ENCODE measurements at places on chromosomes 2 and 18.
A peak's percentile ranks its signal among the peaks of the same experiment; 100 is the strongest.

GRCh38 chr18:71114550-71115210 is 825.8 kb downstream of the SOCS6 start:
- no peak for DNase-seq

- DNase-seq: no peak
Observed at GRCh38 chr2:208515099-208515498, 108.5 kb downstream of the PTH2R start.

DNA sequence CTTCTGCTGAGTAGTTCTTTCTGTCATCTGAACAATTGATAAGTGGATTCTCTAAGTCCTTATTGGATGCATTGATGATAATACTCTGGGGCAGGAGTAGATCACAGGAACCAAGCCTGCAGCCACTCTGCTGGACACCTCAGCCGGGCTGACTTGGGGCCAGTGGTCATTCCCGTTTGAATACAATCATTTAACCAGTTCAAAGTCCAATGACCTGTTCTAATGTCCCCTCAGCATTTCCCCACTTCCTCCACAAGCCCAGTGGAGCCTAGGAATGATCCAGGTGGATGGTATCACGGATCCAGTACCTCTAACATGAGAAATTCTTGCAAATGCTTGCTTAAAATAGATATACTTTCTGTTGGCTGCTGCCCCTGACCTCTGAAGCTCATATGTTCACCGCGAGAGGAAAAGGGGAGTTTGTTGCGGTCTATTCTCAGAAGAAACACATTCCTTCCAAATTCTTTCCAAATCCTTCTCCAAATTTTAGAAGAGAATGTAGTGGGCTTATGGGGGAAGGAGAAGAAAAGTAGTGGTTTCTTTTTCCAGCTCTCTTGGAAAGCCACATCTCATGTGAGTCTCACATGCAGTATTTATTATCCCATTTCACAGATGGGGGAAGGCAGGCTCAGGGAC is 170.9 kb downstream of the INHBB start:
- DNase-seq: no peak

- peak; percentile 91 for DNase-seq
Observed at GRCh38 chr2:207143215-207144172, 22.3 kb downstream of the KLF7 start.

DNA sequence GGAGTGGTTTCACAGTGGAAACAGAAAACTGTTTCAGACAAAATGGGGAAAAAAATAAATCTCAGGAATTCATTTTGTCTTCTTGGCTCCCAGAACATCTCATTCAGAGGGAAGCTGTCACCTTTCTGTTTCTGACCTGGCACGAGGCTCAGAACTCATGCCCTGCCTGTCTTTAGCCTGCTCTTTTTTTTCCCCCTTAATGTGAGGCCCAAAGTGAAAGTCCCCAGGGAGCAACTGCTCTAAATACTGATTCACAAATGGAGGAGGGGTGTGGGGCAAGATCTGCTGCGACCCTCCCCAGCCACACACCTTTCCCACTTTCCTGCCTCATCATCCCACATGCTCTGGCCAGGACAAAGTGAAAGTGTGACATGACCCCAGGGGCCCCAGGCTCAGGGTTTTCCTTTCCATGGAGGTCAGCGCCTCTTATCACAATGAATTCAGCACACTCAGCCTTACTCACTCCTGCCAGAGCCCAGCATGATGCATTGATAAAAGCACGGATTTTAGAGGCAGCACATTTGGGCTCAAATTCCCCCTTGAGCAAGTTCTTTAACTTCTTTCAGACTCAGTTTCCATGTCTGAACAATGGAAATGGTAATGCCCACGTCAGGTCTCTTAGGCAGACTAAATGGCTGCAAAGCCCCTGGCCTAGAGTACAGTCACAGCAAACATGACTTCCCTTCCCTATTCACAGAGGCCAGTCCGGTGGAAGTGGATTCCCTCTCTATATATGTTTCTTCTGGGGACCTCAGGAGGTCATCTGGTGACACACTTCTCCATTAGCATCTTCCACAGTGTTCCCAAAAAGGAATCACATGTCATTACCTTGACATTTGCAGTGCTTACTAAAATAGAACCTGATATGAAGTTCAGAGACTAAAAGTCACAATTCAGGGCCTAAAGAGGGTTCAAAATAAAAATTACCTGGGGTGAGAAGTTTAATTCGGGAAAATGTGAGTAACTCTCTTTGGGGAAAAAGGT is 55.3 kb upstream of the TMEM163 start:
- DNase-seq: no peak

- peak; percentile 73 for DNase-seq
Observed at GRCh38 chr2:66872986-66873754, 438.2 kb downstream of the MEIS1 start.

DNA sequence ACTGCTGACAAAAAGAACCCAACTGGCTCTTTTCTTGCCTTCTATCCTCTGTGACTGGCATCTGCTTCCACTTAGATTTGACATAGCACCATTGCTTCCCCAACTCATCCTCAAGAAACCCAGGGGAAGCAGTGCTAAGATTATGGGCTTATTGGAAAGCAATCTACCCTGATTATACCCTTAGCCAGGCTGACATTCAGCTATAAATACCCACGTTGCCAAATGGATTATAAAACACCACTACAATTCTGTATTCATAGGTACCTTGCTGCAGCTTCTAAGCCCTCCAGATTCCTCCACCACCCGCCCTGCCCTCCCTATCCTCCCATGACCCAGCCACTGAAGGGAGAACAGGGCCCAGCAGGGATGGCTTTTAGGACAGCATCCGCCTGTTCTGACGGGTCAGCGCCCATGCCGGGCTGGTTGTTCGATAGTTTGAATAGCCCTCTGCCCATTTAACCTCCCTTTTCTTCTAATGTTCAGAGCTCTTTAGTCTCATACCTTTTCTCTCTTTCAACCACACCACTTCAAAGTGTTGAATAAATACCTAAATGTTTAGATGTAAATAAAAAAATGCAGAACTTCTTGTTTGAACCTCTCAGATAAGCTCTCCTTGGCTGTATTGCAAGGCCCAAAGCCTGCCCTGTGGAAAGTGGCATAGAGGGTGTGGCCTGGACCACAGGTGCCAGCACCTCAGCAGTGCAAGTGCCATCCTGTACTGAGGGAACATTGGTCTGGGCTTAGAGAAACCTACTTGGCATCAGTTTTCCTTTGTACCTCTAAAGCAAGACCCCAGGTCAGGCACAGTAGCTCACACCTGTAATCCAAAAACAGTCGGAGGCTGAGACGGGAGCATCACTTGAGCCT is 86.6 kb upstream of the RGPD5 start:
- peak; percentile 57 for DNase-seq

DNA sequence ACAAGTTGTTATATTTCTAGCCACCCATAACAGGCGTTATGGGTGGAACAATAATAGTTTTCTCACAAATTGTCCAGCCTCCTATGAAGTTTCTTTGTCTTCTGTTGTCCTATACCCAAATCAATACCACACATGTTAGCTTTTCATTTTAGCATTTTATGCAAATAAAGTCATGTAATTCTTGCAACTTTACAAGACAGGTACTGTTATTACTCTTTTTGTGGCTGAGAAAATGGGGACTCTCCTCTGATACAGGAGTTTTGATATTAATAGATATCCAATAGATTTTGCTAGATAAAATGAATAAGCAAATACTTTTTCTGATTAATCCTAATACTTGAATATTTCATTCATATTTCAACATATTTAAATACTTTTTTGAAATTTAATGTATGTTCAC is 151.0 kb downstream of the PMAIP1 start:
- DNase-seq: no peak

DNA sequence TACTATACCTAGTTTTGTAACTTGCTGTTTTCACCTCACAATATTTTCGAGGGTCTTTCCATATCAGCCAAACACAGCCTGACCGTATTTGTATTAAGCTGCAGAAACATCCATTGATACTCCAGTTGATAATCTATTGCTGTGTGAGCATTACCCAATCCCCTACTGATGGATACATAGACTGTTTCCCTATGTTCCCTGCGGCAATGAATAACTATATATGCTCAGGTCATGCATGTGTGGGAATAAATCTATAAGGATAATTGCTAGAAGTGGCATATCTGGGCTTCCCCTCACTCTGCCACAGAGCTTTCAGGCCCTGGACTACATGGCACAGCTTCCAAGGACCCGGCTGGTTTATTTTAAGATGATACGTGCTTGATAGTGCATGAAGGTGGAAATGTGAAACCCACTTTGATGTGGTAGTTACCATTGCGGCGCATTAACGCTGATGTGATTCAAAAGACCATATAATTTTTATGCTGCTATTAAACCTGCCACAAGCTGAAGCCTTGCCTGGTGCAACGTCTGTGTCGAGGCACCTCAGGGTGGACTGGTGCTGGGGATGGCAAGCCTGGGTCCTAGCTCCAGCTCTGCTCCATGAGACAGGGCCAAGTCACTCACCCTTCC is 130.8 kb upstream of the MSH6 start:
- no peak for DNase-seq

DNA sequence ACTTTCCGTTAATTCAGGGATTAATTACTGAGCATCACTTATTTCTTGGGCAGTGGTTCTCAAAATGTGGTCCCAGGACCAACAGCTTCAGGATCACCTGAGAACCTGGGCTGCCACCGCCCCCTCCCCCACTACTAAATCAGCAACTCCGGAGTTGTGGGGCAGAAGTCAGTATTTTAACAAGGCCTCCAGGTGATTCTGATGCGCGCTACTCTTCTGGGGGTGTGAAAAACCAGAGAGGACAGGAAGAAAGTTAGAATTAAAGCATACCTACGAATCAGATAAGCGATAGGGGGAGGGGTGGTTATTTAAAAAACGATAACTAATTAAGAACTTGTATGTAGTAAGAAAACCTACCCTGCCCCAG is 319 bp downstream of the ZSCAN30 start:
- peak; percentile 63 for DNase-seq

GRCh38 chr2:103809941-103810441 is 1043.9 kb upstream of the POU3F3 start:
- no peak for DNase-seq

- DNase-seq: no peak
Observed at GRCh38 chr2:222710736-222711135, 39.3 kb downstream of the MOGAT1 start.

GRCh38 chr2:17851731-17852585 is 26.5 kb upstream of the KCNS3 start:
- peak; percentile 36 for DNase-seq

DNA sequence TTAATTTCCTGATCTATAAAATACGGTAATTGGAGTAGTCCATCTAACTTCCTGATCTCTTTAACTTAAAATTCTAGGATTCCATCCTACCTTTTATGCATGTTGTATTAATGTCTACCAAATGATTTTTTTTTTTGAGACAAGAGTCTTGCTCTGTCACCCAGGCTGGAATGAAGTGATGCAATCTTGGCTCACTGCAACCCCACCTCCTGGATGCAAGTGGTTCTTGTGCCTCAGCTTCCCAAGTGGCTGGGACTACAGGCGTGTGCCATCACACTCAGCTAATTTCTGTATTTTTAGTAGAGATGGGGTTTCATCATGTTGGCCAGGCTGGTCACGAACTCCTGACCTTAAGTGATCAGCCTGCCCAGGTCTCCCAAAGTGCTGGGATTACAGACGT is 47.8 kb downstream of the CFAP36 start:
- no peak for DNase-seq

- no peak for DNase-seq
Observed at GRCh38 chr2:236354973-236355595, 90.9 kb upstream of the ASB18 start.

- DNase-seq: no peak
Observed at GRCh38 chr2:52904355-52904891, 863.2 kb upstream of the CHAC2 start.

GRCh38 chr18:30163573-30163972 is 879.0 kb downstream of the DSC3 start:
- DNase-seq: no peak

GRCh38 chr2:46132996-46133395 is 164.2 kb upstream of the EPAS1 start:
- DNase-seq: no peak

DNA sequence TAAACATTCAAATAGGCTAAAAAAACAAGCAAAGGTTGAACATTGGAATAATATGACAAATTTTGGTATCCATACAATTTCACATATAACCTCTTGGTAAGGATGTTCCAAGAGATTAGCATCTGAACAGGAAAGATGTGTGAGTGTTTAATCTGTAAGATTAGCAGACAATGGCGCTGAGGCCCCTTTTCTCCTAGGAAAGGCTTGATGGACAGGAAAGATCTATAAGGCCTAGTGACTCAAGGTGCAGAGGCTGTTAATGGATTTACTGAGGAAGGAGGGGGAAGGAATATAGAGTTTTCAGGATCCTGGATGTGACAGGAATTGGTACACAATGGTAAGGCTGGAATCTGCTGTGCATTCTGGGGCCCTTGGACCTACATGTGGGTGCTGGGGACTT is 48.1 kb upstream of the SMAD2 start:
- DNase-seq: no peak

DNA sequence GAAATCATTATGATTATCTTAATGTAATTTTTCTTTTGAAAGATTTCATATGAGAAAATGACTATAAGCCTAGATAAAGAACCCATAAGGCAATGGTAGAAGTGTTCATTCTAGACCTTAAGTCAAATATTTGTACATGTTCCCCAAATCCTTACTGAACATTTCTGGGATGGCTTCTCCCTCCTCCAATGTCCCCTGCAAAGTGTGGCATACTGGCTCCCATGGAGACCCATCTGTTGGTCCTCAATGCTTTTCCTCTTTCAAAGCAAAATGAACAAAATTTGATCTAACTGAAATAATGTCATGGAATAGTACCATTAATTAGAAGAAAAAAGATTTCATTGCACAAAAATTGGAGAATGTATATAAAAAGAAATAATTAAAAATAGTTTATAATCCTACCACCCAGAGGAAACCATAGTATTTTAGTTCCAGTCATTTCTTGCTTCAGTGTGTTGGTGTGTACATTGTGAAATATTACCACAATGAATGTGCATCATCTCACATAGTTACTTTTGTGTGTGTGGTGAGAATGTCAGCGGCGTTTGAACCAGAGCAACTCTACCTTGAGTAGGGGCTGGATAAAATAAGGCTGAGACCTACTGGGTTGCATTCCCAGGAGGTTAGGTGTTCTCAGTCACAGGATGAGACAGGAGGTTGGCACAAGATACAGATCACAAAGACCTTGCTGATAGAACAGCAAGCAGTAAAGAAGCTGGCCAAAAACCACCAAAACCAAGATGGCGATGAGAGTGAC is 181.3 kb downstream of the UXS1 start:
- DNase-seq: no peak

DNA sequence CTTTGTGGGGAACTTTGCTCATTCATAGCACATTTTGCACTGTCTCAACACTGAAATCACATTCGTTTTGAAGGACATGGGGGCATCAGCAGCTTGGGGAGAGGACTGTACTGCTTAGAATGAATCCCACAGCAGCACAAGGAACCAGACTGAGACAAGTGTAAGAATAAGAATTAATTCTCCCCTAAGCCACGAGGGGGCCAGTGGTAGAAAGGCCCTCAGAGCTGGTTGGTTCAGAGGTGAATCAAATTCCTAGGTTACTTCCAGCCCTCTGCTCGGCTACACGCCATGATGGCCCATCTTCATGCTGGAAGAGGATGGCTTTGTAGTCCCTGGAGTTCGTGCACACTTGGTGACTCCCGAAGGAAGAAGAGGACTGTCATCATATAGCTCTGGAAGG is 12.0 kb upstream of the MC5R start:
- DNase-seq: no peak

GRCh38 chr2:241288324-241288888 is 27.1 kb downstream of the HDLBP start:
- DNase-seq: no peak

GRCh38 chr2:207315131-207315530 is 149.4 kb upstream of the KLF7 start:
- no peak for DNase-seq

- no peak for DNase-seq
Observed at GRCh38 chr2:167749016-167749415, 498.4 kb downstream of the STK39 start.

Measured in NCI-H2227 treated with DMSO at 0.1 percent for 48 hours (cell line).